ENCODE measurements at places on chromosomes 5 and 9. TPM values are rescaled to one million over a fixed set of nuclear protein-coding genes. Genes with fewer than 3 reads are reported as not detected.

DNA sequence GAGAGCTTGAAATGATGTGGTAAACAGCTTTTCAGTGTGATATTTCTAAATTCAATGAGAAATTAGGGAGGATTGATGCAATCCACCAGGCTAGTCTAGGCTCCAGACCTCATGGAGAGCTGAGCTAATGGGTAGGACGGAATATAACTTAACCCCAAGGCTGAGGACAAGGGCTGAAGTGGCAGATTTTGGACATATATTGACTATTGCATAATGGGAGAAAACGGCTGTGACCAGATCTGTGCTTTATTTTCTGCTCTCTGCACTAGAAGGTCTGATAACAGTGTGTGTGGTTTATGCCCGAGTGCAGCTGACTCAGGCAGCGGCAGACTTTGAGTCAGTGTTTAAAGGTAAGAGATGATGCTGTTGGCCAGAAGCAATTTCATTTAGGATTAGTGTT is 70.6 kb downstream of the ACTBL2 start:
- no peaks in the 10 kb centered on the region for H3K36me3 ChIP-seq
- no peak overlapping the region for H3K4me3 ChIP-seq
- no peak overlapping the region for H3K27ac ChIP-seq
- no peak for DNase-seq
- H3K27me3 ChIP-seq: no peaks in the 10 kb centered on the region

DNA sequence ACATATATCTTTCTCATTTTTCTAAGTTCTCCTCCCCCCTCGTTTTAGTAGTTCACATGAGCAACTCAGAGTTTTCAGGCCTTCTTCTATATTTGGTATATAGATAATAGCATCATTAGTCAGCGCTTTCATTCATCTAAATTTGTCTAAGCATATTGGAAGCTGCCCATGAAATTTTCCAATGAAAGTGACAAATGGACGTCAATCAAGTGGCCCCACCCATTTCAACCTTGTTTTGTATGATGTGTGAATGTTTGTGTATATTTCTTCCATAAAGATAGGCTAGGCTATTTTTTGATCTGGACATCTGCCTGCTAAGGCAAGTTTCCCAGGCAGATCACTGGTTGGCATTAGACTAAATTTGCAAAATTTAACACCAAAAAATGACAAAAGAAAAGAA is 104.0 kb upstream of the SSBP2 start:
- no peak overlapping the region for H3K4me3 ChIP-seq
- no peak for DNase-seq
- no peaks in the 10 kb centered on the region for H3K36me3 ChIP-seq
- H3K27me3 ChIP-seq: no peaks in the 10 kb centered on the region
- H3K4me1 ChIP-seq: peaks cover 28% of the 10 kb centered on the region
- no peak overlapping the region for H3K27ac ChIP-seq

DNA sequence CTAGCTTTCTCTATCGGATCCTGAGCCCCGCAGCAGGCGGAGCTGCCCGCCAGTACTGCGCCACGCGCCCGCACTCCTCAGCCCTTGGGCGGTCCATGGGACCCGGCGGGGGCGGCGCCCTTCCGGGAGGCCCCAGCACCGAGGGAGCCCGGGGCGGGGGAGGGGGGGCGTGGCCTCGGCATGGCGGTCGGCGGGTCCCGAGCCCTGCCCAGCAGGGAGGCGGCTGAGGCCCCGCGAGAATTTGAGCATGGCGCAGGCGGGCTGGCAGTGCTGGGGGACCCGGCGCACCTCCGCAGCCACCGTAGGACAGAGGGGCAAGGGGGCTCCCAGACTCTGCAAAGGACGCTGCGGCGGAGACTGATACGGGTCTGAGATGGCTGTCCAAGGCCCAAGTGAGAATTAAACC is 6.8 kb downstream of the ZDHHC11B start:
- H3K27ac ChIP-seq: no peak overlapping the region
- no peaks in the 10 kb centered on the region for H3K27me3 ChIP-seq
- H3K36me3 ChIP-seq: no peaks in the 10 kb centered on the region
- no peaks in the 10 kb centered on the region for H3K4me1 ChIP-seq
- no peak overlapping the region for H3K4me3 ChIP-seq

DNA sequence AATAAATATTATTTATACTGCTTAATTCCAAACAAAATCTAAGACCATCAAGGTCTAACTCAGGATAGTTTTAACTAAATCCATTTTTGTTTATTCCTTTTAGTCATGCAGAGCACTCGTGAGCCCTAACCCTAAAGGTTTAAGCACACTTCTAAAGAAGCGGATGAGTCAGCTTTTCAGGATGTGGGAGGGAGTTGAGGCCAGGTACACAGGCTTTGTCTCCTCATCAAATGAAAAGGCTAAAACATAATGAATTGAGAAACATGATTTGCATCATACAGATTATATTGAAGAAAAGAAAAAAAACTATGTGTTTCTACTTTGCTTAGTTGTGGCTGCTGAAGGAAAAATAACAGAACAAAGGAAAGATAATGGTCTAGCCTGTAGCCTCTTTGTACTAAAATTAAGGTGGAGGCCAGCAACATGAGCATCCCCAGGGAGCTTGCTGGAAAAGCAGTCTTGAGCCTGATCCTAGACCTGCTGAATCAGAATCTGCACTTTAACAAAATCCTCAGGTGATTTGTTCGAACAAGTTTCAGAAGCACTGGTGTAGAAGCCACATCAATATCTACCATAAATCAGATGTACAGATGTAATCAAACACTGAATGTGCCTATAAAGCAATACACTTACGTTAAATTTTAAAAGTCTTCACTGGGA is 21.1 kb upstream of the ISCA1 start:
- no peaks in the 10 kb centered on the region for H3K27me3 ChIP-seq
- no peak overlapping the region for H3K27ac ChIP-seq
- peaks cover 16% of the 10 kb centered on the region for H3K4me1 ChIP-seq
- peak; percentile 46 for DNase-seq
- H3K36me3 ChIP-seq: peaks cover 62% of the 10 kb centered on the region
- no peak overlapping the region for H3K4me3 ChIP-seq

LTC4S gene
- 8.1 TPM for total RNA-seq

All from CD4-positive, alpha-beta memory T cell (primary cell).